ENCODE measurements at places on chromosomes 13 and 19.
A peak's percentile ranks its signal among the peaks of the same experiment; 100 is the strongest.

GRCh38 chr19:12932392-12933286, 872 bp downstream of the FARSA start:
- peak overlapping the region; percentile 99 for H3K4me3 ChIP-seq
- H3K4me1 ChIP-seq: peaks cover 27% of the 10 kb centered on the region
- peaks cover 29% of the 10 kb centered on the region for H3K36me3 ChIP-seq
- DNase-seq: no peak
- H3K27ac ChIP-seq: peak overlapping the region; percentile 89

- H3K27ac ChIP-seq: no peak overlapping the region
- H3K36me3 ChIP-seq: no peaks in the 10 kb centered on the region
- DNase-seq: no peak
- H3K4me1 ChIP-seq: peaks cover 9% of the 10 kb centered on the region
- H3K4me3 ChIP-seq: no peak overlapping the region
Observed at GRCh38 chr13:98909016-98909415, 68.8 kb downstream of the DOCK9 start.

- H3K4me1 ChIP-seq: peaks cover 65% of the 10 kb centered on the region
- no peak overlapping the region for H3K4me3 ChIP-seq
- DNase-seq: no peak
- peaks cover 4% of the 10 kb centered on the region for H3K36me3 ChIP-seq
Observed at GRCh38 chr13:40629678-40630384, 36.6 kb downstream of the FOXO1 start.

- no peaks in the 10 kb centered on the region for H3K36me3 ChIP-seq
- no peaks in the 10 kb centered on the region for H3K27me3 ChIP-seq
- no peak for DNase-seq
Observed at GRCh38 chr19:18501832-18502231, 20.0 kb downstream of the ELL start.

DNA sequence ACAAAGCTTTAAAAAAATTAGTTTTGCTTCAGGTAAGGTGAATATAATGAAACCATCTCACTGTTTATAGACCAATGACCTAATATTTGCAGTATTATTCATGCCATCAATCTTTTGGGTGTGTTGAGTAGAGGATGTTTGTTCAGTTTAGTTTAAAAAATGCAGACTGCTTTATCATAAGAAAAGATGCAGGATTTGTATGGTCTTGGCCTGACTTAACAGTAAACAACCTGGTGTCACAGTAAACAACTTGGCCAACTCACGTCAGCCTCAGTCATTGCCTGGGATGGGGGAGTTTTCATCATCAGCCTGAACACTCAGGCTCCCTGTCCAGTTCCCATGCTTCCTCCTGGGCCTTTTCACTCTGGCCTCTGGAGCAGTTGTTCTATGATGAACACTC, 55.1 kb downstream of the LMO7 start:
- H3K27me3 ChIP-seq: no peaks in the 10 kb centered on the region
- no peak overlapping the region for H3K27ac ChIP-seq
- no peak for DNase-seq
- H3K4me1 ChIP-seq: peaks cover 15% of the 10 kb centered on the region

Measured in WTC11 (cell line).